ENCODE measurements at places on chromosomes 6 and 20. TPM values are rescaled to one million over a fixed set of nuclear protein-coding genes. Genes with fewer than 3 reads are reported as not detected.
A peak's percentile ranks its signal among the peaks of the same experiment; 100 is the strongest.

GRCh38 chr20:53190225-53190624 is 218.1 kb downstream of the TSHZ2 start:
- H3K4me1 ChIP-seq = no peaks in the 10 kb centered on the region
- no peak overlapping the region for H3K4me3 ChIP-seq
- no peak overlapping the region for H3K27ac ChIP-seq
- no peaks in the 10 kb centered on the region for H3K27me3 ChIP-seq
- no peaks in the 10 kb centered on the region for H3K36me3 ChIP-seq
- no peak for DNase-seq

DNA sequence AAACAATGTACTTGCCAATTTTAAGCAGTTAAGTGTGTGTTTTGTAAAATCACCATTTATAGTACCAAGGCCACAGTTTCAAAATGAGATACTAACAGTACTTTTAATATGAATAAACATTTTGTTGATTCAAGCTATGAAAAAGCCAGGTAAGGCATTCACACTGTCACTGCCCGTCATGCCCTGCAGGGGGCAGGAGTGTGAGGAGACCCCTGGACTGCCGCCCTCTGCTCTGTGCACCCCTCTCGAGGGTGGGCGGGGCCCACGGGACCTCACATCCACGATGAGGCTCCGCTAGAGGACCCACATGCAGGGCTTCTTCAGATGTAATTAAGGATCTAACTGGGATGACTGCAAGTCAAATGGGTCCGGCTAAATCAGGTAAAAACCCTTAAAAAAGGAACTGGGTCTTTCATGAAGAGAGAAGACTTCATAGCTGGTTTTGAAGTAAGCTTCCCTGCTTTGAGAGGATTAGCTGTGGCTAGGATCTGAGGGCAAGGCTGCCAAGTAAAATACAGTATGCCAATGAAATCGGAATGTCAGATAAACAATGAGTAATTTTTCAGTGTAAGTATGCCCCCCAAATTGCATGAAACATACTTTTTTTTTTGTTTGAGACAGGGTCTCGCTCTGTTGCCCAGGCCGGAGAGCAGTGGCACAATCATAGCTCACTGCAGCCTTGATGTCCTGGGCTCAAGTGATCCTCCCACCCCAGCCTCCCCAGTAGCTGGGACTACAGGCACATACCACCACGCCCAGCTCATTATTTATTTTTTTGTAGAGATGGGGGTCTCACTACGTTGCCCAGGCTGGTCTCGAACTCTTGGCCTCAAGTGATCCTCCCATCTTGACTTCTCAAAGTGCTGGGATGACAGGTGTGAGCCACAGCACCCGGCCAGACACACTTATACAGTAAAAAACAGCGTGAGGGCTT is 18.7 kb downstream of the DIDO1 start:
- peaks cover 27% of the 10 kb centered on the region for H3K4me1 ChIP-seq
- no peaks in the 10 kb centered on the region for H3K27me3 ChIP-seq
- no peak overlapping the region for H3K4me3 ChIP-seq
- DNase-seq = no peak
- H3K27ac ChIP-seq = no peak overlapping the region

- DNase-seq = no peak
- H3K27ac ChIP-seq = no peak overlapping the region
- H3K36me3 ChIP-seq = no peaks in the 10 kb centered on the region
- peaks cover 88% of the 10 kb centered on the region for H3K4me1 ChIP-seq
- H3K4me3 ChIP-seq = no peak overlapping the region
These were observed 72.6 kb downstream of the ARID1B start for GRCh38 chr6:156849806-156850205.

- peak overlapping the region; percentile 73 for H3K27ac ChIP-seq
- no peaks in the 10 kb centered on the region for H3K36me3 ChIP-seq
- peaks cover 7% of the 10 kb centered on the region for H3K27me3 ChIP-seq
- peaks cover 39% of the 10 kb centered on the region for H3K4me1 ChIP-seq
- H3K4me3 ChIP-seq = peak overlapping the region; percentile 49
- no peak for DNase-seq
These were observed 10.4 kb downstream of the TRIM31 start for GRCh38 chr6:30102414-30102969.

DNA sequence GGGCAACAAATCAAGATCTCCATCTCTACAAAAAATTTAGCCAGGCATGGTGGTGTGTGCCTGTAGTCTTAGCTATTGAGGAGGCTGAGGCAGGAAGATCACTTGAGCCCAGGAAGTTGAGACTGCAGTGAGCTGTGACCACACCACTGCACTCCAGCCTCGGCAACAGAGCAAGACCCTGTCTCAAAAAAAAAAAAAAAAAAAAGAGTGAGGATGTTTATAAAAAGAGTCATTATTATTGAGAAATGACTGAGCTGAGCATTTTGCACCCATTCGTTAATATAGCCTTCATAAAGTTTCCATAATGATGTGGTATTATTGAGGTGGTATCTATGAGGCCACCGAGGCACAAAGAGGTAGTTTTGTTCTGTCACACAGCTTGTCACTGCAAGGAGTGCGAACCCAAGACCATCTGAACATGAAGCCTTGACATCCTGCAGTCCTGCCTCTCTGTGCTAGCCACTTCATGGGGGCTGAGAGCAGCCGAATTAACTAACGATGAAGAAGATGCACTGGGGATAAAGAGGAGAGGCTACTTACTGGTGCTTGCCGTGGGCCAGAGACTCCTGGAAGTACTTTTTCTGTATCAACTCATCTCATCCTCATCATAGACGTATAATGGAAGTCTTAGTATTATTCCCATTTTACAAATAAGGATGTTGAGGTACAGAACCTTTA is 175.5 kb downstream of the BCAS1 start:
- no peaks in the 10 kb centered on the region for H3K27me3 ChIP-seq
- H3K4me1 ChIP-seq = peaks cover 13% of the 10 kb centered on the region
- no peak overlapping the region for H3K4me3 ChIP-seq
- H3K27ac ChIP-seq = no peak overlapping the region
- H3K36me3 ChIP-seq = no peaks in the 10 kb centered on the region

GRCh38 chr20:11995805-11996567 is 78.3 kb downstream of the BTBD3 start:
- H3K4me1 ChIP-seq = no peaks in the 10 kb centered on the region
- peak; percentile 70 for DNase-seq
- no peaks in the 10 kb centered on the region for H3K36me3 ChIP-seq
- H3K27me3 ChIP-seq = no peaks in the 10 kb centered on the region

GRCh38 chr6:147384737-147385710 is 123.5 kb upstream of the SAMD5 start:
- no peaks in the 10 kb centered on the region for H3K4me1 ChIP-seq
- DNase-seq = no peak
- H3K4me3 ChIP-seq = no peak overlapping the region

DNA sequence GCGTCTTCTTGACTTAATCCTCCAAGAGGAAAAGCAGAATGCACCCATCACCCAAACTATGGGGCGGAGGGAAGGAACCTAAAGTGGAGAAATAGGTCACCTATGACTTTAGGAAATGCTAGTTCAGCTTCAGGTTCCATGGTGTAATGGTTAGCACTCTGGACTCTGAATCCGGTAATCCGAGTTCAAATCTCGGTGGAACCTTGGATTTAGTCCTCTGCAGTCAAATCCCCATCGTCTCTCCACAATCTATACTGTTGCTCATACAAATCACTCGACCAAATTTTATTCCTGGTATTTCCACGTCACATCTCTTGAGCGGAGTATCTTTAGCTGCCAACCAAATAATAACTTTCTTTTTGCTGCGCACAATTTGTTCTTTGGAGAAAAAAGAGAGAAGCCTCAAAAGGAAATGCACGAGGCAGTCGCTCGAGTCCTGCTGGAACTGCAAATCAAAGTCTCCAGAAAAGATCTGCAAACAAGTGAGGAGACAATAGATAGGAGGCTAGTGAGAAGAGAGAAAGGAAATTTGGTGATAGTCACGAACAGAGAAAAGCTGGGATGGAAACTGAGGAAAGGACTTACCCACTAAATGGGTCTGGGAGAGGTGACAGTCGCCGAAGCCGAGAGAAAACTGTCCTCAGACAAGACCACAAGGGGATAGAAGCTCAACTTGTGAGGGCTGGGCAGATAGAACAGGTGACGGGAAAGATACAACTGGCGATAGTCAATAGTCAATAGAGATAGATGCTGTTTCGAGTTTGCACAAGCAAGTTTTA is 16.6 kb downstream of the POM121L2 start:
- H3K27me3 ChIP-seq = peaks cover 62% of the 10 kb centered on the region
- H3K27ac ChIP-seq = no peak overlapping the region
- DNase-seq = no peak
- no peaks in the 10 kb centered on the region for H3K36me3 ChIP-seq
- peaks cover 3% of the 10 kb centered on the region for H3K4me1 ChIP-seq
- H3K4me3 ChIP-seq = no peak overlapping the region

DNA sequence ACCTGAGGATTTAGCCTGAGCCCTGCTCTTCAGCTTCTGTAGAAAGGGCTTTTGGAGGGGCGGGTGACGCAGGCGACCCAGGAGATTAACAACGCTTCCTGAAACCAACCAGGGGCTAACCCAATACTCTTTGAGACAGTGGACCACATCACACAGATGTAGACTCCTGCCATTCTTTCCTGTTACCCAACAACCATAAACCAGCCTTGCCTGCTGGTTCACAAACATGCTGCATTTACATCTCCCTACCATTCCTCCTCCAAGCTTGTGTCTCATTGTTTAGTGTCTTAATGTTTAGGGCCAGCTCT is 28.3 kb downstream of the PPP1R16B start:
- H3K27me3 ChIP-seq = peaks cover 21% of the 10 kb centered on the region
- H3K27ac ChIP-seq = no peak overlapping the region
- H3K4me1 ChIP-seq = peaks cover 10% of the 10 kb centered on the region
- no peaks in the 10 kb centered on the region for H3K36me3 ChIP-seq

GRCh38 chr6:37759221-37760144 is 60.0 kb upstream of the ZFAND3 start:
- H3K4me3 ChIP-seq = no peak overlapping the region
- no peak overlapping the region for H3K27ac ChIP-seq
- no peaks in the 10 kb centered on the region for H3K36me3 ChIP-seq
- H3K4me1 ChIP-seq = no peaks in the 10 kb centered on the region
- H3K27me3 ChIP-seq = no peaks in the 10 kb centered on the region
- no peak for DNase-seq

GRCh38 chr20:57919049-57919448 is 209.2 kb upstream of the PMEPA1 start:
- H3K27ac ChIP-seq = no peak overlapping the region
- no peaks in the 10 kb centered on the region for H3K4me1 ChIP-seq
- DNase-seq = no peak
- no peaks in the 10 kb centered on the region for H3K36me3 ChIP-seq

DNA sequence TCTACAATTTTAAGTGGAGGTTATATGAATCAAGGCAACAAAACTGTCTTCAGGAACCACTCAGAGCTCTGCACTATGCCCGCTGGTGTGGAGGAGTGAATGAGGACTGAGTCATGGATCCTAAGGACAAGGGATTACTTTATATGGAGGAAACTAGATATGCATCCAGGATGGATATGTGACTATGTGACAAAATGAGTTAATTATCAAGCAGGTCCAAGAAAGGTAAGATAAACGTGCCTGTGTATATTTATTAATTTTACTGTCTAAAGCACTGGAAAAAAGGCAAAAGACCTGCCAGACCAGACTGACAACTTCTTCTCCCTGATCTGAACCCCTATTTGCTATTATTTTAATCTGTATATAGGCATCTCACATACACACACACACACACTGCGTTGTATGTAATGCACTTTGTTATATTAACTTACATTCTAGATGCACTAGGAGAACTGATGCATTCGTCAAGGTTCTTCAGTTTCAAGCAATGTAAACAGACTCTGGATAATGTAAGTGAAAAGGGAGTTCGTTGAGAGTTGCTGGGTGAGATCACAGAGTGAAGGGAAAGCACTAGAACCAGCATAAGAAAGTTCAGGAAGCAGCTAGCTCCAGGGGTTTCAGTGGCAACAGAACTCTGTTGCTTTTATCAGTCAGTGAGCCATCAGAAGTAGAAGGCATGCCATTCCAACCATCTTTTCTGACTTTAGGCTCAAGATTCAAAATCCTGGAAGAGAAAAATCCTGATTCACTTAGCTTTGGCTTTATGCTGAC is 26.4 kb upstream of the ADGRG6 start:
- no peak overlapping the region for H3K27ac ChIP-seq
- no peak for DNase-seq
- no peaks in the 10 kb centered on the region for H3K4me1 ChIP-seq
- H3K36me3 ChIP-seq = no peaks in the 10 kb centered on the region
- no peak overlapping the region for H3K4me3 ChIP-seq

GRCh38 chr6:100217225-100218012 is 223.4 kb upstream of the MCHR2 start:
- H3K4me3 ChIP-seq = no peak overlapping the region
- H3K36me3 ChIP-seq = no peaks in the 10 kb centered on the region
- H3K4me1 ChIP-seq = no peaks in the 10 kb centered on the region

- H3K27me3 ChIP-seq = no peaks in the 10 kb centered on the region
- no peak overlapping the region for H3K4me3 ChIP-seq
- no peaks in the 10 kb centered on the region for H3K36me3 ChIP-seq
- H3K27ac ChIP-seq = no peak overlapping the region
- DNase-seq = no peak
These were observed 102.8 kb upstream of the PHACTR1 start for GRCh38 chr6:12613811-12614210.

DNA sequence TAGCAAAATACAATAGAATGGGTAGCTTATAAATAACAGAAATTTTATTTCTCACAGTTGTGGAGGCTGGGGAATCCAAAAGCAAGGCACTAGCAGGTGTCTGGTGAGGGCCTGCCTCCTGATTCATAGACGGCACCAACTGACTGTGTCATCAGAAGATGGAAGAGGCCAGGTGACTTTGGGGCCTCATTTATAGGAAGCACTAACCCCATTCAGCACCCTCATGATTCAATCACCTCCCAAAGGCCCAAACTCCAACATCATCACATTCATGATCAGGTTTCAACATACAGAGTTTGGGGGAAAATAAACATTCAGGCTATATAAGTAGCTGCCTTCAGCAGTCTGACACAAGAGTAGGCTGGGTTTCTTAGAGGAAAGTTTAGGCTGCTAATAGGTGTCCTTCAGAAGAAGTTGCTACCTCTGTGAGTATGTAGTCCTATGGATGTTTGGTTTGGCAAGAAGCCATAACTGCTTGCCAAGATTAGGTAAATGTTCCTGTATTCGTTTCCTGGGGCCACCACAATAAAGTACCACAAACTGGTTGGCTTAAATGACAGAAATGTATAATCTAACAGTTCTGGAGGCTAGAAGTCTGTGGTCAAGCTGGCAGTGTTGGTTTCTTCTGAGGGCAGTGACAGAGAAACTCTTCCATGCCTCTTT is 48.8 kb downstream of the NT5E start:
- peaks cover 5% of the 10 kb centered on the region for H3K36me3 ChIP-seq
- DNase-seq = no peak
- H3K27ac ChIP-seq = no peak overlapping the region
- no peak overlapping the region for H3K4me3 ChIP-seq

Gene ZBTB12
- 1.7 TPM for total RNA-seq

Gene DYNLT2
- 0.57 TPM for total RNA-seq

Gene ZC2HC1B
- total RNA-seq = not detected

Gene GSTA1
- total RNA-seq = not detected

Gene MEP1A
- total RNA-seq = not detected

Gene TBXT
- not detected for total RNA-seq

Gene LPIN3
- 12.0 TPM for total RNA-seq

Gene POM121L2
- not detected for total RNA-seq
